ENCODE measurements at places on chromosomes 1 and 21. TPM values are rescaled to one million over a fixed set of nuclear protein-coding genes. Genes with fewer than 3 reads are reported as not detected.

DNA sequence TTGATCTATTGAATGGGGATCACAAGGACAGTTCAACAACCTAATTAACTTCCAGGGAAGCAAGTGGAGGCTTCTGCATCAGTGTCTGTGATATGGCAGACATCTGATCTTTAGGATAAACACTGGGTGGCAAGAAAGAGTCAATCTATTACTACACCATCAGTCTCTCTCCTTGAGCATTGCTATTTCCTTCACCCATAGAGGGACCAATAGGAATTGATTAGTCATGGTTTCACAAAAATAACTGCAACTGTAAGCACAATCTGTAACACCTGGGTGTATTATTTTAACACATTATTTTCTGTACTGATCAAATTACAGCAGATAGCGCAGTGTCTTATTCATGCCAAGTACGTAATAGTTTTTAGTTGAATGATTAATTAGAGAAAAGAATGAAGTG, 50.3 kb downstream of the USP24 start:
- no peaks in the 10 kb centered on the region for H3K27me3 ChIP-seq
- no peak overlapping the region for H3K4me3 ChIP-seq
- no peak overlapping the region for H3K27ac ChIP-seq
- no peaks in the 10 kb centered on the region for H3K36me3 ChIP-seq
- no peaks in the 10 kb centered on the region for H3K4me1 ChIP-seq
- DNase-seq = no peak

- no peaks in the 10 kb centered on the region for H3K27me3 ChIP-seq
- no peak overlapping the region for H3K4me3 ChIP-seq
- H3K27ac ChIP-seq = peak overlapping the region; percentile 50
- H3K4me1 ChIP-seq = no peaks in the 10 kb centered on the region
These were observed 151.1 kb upstream of the DPT start for GRCh38 chr1:168879896-168880734.

DNA sequence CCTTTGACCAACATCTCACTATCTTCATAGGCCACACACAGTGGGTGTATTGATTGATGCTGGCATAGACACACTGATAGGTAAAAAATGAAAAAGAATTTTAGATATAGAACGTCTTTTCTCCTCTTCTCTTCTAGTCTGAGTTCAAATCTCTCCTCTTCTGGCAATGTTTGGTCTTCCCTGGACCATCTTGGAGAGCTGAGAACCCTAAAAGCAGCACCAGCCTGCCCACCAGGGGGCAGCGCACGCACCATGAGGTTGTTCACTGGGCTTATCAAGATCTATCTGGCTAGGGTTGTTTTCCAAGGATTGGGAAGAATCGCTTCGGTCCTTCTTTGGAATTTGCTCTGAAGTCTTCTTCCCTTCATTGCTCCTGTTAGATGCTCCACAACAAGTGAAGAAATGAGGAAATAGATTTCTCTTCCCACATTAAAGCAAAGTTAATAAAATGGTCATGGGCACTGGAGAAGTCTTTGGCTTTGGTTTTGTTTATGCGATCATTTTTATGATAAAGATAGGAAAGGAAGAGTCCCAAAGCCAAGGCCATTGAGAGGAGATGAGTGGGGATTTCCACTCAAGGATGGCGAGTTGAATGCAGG, 104.0 kb upstream of the OLIG2 start:
- no peaks in the 10 kb centered on the region for H3K36me3 ChIP-seq
- no peak overlapping the region for H3K4me3 ChIP-seq
- peak; percentile 64 for DNase-seq
- no peaks in the 10 kb centered on the region for H3K27me3 ChIP-seq

GRCh38 chr21:41895643-41896493, 16.7 kb upstream of the PRDM15 start:
- H3K27ac ChIP-seq = no peak overlapping the region
- no peak overlapping the region for H3K4me3 ChIP-seq
- H3K36me3 ChIP-seq = no peaks in the 10 kb centered on the region
- no peak for DNase-seq
- no peaks in the 10 kb centered on the region for H3K4me1 ChIP-seq

The OVAAL gene
- polyA plus RNA-seq = not detected

GRCh38 chr1:243883551-243883950, 33.5 kb upstream of the AKT3 start:
- no peak for DNase-seq
- H3K36me3 ChIP-seq = no peaks in the 10 kb centered on the region
- no peak overlapping the region for H3K4me3 ChIP-seq
- no peaks in the 10 kb centered on the region for H3K4me1 ChIP-seq
